ENCODE measurements at places on chromosomes 3 and 15. TPM values are rescaled to one million over a fixed set of nuclear protein-coding genes. Genes with fewer than 3 reads are reported as not detected.

Gene SERPINI2
- not detected for total RNA-seq

Gene ADGRG7
- total RNA-seq = not detected

Gene CEMIP
- total RNA-seq = 0.17 TPM

Gene SMAD6
- total RNA-seq = 11.9 TPM

Gene TF
- total RNA-seq = 13.9 TPM

Gene MCTP2
- total RNA-seq = 4.2 TPM

Gene SI
- not detected for total RNA-seq

Gene SLC24A5
- not detected for total RNA-seq

Gene FBXL2
- 5.1 TPM for total RNA-seq

Gene C15orf61
- total RNA-seq = 7.2 TPM

Gene C3orf70
- 4.1 TPM for total RNA-seq

Gene RHOV
- not detected for total RNA-seq

Gene SUSD5
- 0.33 TPM for total RNA-seq

Gene DYNLT2B
- 3.1 TPM for total RNA-seq

Gene STRIT1
- total RNA-seq = not detected

Gene SH2D7
- not detected for total RNA-seq

Gene SENP7
- 28.6 TPM for total RNA-seq

Gene COL6A5
- total RNA-seq = not detected

Gene CPN2
- total RNA-seq = not detected

Gene BHLHE40
- 16.8 TPM for total RNA-seq

Gene TGM4
- not detected for total RNA-seq

Gene PGBD4
- total RNA-seq = 0.57 TPM

Gene CHCHD4
- 14.7 TPM for total RNA-seq

Gene LRRC3B
- total RNA-seq = not detected
